T-helper 22 cell (primary cell): ENCODE measurements at places on chromosomes 11 and 22.

- peak; percentile 38 for DNase-seq
These were observed 396 bp downstream of the NPAT start for GRCh38 chr11:108221911-108222573.

DNA sequence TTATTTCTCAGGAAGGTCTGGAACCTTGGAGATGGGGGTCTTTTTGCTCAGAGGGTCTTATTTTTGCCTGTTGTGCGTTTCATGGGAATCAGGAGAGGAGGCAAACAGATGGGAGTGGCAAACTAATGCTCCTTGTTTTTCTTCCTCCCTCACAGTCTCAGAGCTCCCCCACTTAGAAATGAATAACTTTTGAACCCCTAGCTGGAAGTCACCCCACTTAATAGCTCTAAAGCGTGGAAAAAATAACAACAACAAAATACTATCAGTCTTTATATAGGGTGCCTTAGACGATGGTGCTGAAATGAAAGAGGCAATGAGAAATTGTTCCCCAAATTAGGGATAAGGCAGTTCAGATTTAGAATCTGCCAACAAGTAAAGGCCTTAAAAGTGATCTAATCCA lies 76.8 kb upstream of the BDNF start:
- no peak for DNase-seq

- DNase-seq: no peak
These were observed 21.6 kb downstream of the IMMP1L start for GRCh38 chr11:31487848-31488247.

- DNase-seq: no peak
These were observed 64.5 kb downstream of the MCM5 start for GRCh38 chr22:35464399-35464798.

- DNase-seq: no peak
These were observed 5.3 kb downstream of the KCNK7 start for GRCh38 chr11:65590240-65590738.

- no peak for DNase-seq
These were observed 96.5 kb upstream of the FGF3 start for GRCh38 chr11:69915501-69916250.

DNA sequence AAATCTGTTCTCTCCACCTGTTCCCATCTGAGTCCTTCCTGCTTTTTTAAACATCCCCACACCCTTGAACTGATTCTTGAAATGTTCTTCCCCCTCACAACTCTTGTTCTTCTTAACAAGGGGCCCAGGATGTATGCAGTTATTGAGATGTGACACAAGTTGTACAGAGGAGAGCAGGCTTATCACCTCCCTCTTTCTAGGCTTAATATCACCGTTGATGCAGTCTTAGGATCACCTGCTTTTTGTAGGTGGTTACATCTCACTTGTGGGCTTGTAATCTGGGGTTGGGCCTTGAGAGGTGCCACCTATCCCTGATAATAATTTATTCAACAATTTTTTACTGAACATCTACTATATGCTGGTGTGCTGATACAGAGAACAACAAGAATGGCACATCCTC lies 6.2 kb downstream of the CRYBB3 start:
- DNase-seq: no peak

DNA sequence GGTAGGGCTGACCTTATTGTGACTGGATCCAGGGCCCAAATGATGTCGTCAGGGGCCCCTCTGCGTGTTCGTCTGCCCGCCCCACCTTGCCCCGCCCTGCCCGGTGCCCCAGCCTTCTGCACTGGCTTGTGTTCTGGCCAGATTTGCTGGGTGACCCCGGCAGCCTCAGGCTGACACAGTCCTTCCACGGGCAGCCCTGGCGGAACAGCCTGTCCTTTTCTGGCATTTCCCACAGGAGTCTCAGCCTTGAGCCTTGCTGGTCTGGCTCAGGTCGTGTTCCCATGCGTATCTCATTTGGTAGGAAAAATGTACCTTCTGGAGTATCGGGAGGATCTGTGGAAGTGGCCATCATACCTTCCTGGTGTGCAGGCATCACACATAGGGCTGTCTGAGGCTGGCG lies 31.0 kb downstream of the IGHMBP2 start:
- DNase-seq: no peak

DNA sequence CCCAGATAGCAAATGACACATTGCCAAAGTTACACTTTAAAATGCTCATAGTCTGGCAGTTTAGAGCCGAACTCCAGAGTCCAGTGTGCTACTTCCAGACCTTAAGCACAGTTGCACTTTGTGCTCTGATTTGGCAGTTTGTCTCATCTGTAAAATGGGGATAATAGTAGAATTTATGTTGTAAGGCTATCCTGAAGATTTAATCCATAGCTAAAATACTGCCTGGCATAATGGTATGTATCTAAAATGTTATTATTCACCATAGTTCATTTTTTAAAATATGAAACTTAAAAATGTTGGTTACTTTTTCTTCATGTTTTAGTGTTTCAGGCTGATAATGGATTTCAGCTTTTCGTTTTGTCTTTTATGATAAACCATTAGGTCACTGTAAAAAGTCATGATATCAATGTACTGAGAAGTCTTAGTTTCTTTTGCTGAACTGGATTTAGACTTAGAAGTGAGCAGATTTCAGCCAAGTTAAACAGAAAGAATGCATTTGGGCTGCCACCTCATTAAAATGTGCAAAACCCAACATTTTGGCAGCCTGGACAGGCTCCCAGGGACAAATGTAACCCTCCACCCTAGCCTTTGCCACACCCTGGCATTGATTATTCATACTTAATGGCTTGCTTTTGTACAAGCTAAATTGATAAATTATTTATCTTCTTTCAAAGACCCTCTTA lies 933 bp downstream of the OLFML1 start:
- DNase-seq: no peak

- no peak for DNase-seq
These were observed 29.1 kb downstream of the NFRKB start for GRCh38 chr11:129866311-129866710.

DNA sequence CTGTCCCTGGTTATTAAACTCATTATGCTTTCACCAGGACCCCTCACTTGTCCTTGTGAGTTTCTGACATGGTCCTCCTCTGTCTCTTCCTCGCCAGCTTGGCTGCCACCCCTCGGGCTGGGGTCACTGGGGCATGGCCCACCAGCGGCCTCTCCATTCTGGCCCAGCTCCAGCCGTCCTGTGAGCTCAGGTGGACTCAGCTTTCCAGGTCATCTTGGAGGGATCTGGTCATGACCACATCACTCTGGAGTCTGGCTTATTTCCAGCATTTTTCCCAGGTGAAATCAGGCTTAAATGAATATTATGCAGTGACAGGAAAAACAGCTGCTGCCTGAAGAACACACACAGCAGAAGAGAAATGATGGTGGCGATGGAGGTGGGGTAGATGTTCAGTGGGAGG lies 224.5 kb downstream of the ADAMTS15 start:
- DNase-seq: no peak

GRCh38 chr22:48228468-48228867 lies 1466.0 kb downstream of the TBC1D22A start:
- no peak for DNase-seq

GRCh38 chr11:125451400-125452124 lies 44.5 kb downstream of the FEZ1 start:
- DNase-seq: no peak

DNA sequence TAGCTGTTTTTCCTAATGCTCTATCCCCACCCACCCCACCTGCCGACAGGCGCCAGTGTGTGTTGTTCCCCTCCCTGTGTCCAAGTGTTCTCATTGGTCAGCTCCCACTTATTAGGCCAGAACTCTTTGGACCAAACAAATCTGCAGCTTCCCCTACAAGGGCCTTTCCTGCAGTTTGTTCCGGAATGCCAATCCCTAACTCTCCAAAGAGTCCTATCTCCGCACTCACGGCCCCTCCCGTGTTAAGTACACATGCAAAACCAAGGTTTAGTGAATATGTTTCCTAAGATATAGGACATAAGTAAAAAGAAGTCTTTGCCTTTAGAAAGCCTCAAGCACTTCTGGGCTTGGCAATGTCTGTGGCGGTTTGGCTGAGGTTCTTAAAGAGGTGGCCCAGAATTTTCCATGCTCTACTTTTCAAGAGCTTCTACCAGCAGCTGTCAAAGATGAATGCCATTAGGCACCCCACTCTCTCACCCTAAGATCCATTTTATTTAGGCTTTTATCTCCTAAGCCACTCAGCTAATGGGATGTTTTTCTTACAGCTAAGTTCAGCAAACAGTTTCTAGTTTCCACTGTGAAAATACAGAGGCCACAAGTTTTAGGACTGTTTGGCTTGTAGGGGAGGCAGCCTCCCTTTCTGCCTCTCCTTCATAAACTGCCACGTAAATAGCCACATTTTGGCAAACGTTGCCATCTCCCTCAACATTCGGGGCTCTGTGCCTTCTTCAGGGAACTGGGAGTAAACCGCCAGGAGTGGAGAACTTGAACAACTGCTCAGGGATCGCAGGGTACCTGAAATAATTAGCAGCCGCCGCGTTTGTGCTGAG lies 1.6 kb downstream of the CD59 start:
- DNase-seq: no peak

DNA sequence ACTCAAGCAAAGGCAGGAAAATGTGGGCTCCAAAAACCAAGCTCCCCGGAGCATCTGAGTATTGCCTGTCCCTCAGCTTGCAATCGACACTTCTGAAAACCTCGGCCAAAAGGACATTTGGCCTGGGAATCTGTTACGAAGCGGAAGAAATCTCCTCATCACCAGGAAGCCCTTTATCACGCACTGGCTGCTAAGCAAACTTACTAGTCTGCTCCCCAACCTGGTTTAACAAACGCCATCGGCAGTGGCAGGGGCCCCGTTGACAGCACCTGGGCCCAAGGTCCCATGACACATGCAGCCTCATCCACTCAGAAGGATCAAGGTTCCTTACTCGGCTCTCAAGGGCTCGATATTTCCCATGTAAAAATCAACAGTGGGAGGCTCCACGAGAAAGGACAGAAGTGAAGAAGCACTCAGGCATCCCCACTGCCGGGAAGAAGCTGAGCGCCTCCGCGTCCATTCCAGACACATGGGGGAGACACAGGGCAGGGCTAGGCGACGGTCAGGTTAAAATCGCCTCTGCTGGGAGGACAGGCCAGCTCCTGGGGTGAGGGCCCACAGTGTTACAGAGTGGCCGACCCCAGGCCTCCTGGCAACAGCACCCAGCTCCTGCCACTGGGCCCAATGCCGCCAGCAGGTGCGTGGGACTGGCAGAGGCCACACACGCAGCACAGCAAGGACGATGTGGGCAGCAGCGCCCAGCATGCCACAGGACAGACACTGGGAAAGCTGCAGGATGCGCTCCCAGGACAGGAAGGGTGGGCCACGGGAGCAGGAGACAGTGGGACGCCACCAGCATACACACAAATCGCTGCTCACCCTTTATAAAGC lies 27.1 kb downstream of the BRD1 start:
- no peak for DNase-seq

DNA sequence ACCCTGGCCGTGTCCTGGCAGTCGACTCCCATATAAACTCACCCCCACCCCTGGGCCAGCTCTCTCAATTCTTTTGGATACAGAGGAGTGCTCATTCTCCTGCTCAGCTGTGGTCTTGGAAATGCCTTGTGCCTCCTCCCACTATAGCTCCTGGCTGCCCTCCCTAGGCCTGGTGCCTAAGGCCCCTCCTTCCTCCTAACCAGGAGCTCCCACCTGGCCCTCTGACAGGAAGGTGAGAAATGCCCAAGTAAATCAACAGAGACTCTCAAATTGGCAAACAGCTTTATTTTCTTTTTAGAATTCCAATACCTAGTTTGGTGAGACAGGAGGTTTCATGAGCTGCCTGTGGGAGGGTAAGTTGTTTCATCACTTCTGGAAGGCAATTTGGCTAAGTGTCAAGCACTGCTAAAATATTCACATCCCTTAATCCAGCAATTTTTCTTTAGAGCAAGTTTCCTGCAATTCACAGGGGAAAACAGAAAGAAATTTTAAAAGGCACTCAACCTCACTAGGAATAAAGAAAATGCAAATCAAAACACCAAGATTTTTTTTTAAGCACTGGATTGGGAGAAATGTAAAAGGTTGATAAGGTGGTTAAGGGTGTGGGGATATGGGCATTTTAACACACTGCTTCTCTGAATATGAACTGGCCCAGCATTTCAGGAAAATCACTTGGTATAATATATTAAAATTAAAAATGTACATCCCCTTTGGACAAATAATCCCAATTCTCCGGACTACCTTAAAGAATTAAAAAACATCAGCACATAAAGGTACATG lies 209.7 kb upstream of the ARHGAP20 start:
- no peak for DNase-seq

- DNase-seq: no peak
These were observed 166.0 kb downstream of the METTL15 start for GRCh38 chr11:28274216-28274615.

DNA sequence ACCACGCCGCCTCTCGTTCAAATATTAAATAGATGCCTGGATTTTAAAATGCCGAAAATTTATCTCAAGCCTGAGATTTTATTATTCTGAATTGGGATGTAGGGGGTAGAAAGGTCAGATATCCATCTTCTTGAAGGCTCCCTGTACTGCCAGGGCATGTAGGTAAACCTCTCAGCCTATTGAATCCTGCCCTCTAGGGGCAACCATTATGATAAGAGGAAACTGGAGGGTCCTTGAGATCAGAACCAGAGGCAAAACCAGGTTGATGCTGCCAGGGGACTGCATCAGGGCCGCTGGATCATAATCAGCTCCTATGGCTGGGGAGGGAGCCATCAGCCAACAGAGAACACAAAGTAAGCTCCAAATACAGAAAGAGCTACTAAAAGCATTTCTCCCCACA lies 92.4 kb downstream of the KCNC1 start:
- no peak for DNase-seq

GRCh38 chr11:108559904-108560303 lies 33.7 kb downstream of the EXPH5 start:
- no peak for DNase-seq

DNA sequence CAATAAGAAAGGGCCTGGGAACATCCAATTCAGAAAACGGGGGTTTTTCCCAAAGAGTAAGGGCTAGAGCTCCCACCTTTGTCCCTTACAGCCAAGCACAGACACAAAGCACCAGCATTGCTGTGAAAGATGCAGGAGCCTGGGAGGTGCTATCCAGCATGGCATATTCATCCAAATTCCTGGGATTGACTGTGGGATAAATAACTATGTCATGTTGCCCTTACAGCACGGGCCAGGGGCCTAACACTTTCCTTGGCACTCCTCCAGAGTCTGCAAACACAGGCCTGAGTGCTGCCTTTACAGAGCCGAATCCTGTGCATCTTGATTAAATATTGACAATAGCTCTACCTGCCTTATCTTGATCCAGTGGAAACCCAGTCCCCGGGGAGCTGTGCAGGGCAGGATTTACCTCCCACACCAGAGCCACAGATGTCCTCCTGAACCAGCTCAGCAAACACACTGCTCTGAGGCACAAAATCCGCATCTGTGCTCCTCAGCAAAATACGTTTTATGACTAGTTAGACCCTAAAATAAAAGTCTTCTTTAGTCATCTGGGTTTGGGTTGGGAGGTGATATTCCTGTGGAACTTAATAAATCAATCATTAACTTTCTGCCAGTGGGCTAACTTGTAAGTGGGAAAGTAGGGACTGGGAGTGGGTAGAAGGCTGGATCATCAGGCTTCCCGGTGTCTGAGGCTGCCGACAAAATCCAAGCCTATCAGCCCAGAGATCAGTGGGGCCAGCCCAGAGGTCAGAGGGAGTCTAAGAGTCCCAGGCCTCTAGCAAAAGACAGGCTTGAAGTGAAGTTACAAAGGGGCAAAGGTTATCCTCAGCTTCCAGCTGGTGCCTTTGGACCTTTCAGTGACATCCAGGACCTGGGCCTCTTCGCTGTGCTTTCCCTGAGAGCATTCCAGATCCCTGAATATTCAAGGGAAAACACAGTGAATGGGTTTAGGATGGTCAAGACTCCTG lies 36.5 kb downstream of the POU2AF3 start:
- DNase-seq: no peak
